ENCODE measurements at places on chromosomes 5 and 9. TPM values are rescaled to one million over a fixed set of nuclear protein-coding genes. Genes with fewer than 3 reads are reported as not detected.

TLX3 gene
- total RNA-seq, result not detected

FLT4 gene
- 1.3 TPM for total RNA-seq

SEMA6A gene
- total RNA-seq, result 0.21 TPM

ECM2 gene
- total RNA-seq, result 0.31 TPM

HINT2 gene
- 10.7 TPM for total RNA-seq

NR6A1 gene
- 0.42 TPM for total RNA-seq

RMRP gene
- 37,843 TPM for total RNA-seq

MZB1 gene
- total RNA-seq, result 2.9 TPM

CAMK4 gene
- 89.3 TPM for total RNA-seq

ARID3C gene
- total RNA-seq, result not detected

FBP1 gene
- 12.2 TPM for total RNA-seq

KIF3A gene
- total RNA-seq, result 5.6 TPM

SPATA31A1 gene
- not detected for total RNA-seq

ACTL7A gene
- total RNA-seq, result not detected

ZDHHC11 gene
- total RNA-seq, result 1.2 TPM

MUSK gene
- total RNA-seq, result not detected

TMEM174 gene
- total RNA-seq, result not detected

ORM2 gene
- total RNA-seq, result not detected

GABBR2 gene
- under 0.01 TPM for total RNA-seq

SUB1 gene
- 301 TPM for total RNA-seq

TAF11L5 gene
- not detected for total RNA-seq

BTNL3 gene
- not detected for total RNA-seq

RARS1 gene
- total RNA-seq, result 194 TPM

TSC1 gene
- total RNA-seq, result 48.5 TPM

IL9 gene
- not detected for total RNA-seq

ADAMTS16 gene
- total RNA-seq, result not detected

PCDHB4 gene
- total RNA-seq, result not detected

RGS7BP gene
- total RNA-seq, result not detected

PPP2R2B gene
- 5.4 TPM for total RNA-seq

CNTNAP3 gene
- 0.10 TPM for total RNA-seq

CARD19 gene
- total RNA-seq, result 117 TPM

CARTPT gene
- not detected for total RNA-seq

NTNG2 gene
- 1.3 TPM for total RNA-seq

PCDHAC2 gene
- not detected for total RNA-seq

RHOBTB3 gene
- 23.3 TPM for total RNA-seq

IRX2 gene
- not detected for total RNA-seq

LVRN gene
- total RNA-seq, result under 0.01 TPM

CD274 gene
- total RNA-seq, result 6.2 TPM

SLC30A5 gene
- 21.1 TPM for total RNA-seq

WNT8A gene
- total RNA-seq, result not detected

GRIN1 gene
- not detected for total RNA-seq

PCDHB9 gene
- 0.31 TPM for total RNA-seq

SPINK7 gene
- total RNA-seq, result not detected
